ENCODE measurements at places on chromosomes 12 and 14.

DNA sequence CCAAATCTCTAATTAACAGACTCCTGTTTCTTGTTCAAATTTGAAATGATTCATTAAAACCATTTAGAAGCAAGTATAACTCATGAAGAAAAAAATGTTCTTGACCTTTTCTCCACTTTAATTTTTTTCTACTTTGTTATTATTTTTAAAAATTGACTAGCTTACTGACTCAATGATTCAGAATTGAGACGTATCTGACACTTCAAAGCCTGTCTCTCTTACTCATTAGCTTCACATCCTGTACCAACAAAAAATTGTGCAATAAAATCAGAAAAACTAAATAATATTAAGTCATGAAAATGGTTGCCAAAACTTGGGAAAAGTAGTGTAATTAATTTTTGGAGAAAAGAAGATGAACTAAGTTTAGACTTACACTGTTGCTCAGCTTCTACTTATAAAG is 331.2 kb downstream of the SLC16A7 start:
- DNase-seq: peak; percentile 17

- no peak for DNase-seq
Measured at GRCh38 chr14:64201296-64201695, 92.9 kb downstream of the ESR2 start.

GRCh38 chr14:103883263-103883523 is 35.8 kb upstream of the PPP1R13B start:
- no peak for DNase-seq

DNA sequence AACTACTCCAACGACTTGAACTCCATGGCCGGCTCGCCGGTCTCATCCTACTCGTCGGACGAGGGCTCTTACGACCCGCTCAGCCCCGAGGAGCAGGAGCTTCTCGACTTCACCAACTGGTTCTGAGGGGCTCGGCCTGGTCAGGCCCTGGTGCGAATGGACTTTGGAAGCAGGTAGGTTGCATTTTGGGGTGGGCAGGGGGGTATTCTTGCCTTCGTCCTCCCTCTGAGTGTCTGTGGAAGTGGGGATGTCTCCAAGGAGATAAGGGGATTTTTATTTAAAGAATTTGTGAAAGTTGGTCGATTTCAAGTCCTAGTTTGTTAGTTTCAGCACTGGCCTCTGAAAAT is 1.3 kb downstream of the ASCL1 start:
- no peak for DNase-seq
